Stimulated activated CD8-positive, alpha-beta memory T cell treated with anti-CD3 and anti-CD28 coated beads, Interleukin-7, amount 100 ng/mL, for 1 hour (primary cell): ENCODE measurements at places on chromosomes 2 and 18.

GRCh38 chr2:219684721-219685689 lies 57.6 kb downstream of the SLC4A3 start:
- DNase-seq, result no peak

- no peak for DNase-seq
Observed at GRCh38 chr2:26086155-26086637, 52.3 kb downstream of the RAB10 start.

DNA sequence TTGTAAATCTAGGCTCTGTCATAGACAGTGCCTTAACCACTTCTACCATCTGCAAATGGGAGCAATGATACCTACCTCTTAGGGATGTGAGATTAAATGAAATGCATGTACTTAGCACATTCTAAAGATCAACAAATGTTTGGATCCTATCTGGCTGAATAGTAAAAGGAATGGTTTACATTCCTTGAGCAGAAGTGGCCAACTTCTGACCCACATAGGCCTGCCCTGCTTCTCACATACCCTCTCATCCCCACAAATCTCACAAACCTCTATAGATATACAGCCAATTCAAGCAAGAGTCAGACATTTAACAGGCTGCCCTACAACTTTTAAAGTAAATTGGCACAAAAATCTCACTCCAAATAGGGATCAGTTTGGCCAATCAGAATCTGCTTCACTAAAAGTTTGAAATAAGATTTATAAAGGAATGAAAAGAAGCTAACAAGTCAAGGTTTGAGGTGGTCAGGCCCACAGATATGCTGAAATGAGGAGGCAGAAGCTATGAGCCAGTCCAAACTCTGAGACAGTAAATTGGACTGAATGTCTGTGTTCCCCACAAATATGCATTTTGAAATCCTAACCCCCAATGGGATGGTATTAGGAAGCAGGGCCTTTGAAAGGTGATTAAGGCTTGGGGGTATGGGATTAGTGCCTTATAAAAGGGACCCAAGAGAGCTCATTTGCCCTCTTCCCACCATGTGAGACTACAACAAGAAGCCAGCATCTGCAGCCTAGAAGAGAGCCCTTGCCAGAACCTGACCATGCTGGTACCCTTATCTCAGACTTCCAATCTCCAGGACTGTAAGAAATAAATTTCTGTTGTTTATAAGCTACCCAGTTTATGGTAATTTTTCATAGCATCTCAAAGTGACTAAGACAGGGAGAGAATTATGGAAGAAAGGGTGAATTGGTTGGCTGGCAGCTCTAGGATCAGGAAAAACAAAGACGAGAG lies 227.8 kb upstream of the RBMS1 start:
- no peak for DNase-seq

DNA sequence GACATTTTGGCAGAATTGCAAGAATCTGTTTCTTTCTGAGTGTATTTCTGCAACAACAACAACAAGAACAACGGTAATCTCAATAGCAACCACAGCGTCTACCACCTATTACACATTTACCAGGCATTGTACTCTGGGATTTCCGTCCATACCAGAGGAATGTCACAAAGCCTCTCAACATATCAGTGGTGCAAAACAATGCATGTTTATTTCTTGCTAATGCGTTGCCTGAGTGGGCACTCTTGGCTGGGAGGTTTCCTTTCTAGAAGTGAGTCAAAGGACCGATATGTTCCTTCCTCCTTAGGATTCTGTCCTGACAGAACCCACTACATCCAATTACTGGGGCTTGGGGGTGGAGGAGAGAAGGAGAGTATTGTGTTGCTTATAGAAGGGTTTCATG lies 585.6 kb downstream of the TSN start:
- no peak for DNase-seq

DNA sequence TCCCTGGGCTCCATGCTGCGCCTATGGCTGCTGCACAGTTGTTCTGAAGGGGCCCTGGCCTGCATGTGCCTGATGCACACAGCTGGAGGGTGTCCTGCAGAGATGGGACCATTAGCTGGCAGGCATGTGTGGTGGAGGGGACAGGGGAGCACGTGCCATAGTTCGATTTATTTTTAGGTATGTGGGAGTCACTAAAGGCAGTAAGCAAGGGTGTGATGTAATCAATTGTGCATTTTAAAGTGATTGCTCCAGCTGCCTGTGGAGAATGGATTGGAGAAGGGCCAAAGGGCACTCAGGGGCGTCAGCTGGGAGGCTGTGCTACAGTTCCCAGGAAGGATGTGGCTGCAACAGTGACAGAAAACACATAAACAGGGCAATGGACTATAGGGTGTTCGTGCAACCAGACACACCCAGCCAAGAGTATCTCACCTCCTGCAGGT lies 205.1 kb downstream of the ARL4C start:
- DNase-seq, result no peak

DNA sequence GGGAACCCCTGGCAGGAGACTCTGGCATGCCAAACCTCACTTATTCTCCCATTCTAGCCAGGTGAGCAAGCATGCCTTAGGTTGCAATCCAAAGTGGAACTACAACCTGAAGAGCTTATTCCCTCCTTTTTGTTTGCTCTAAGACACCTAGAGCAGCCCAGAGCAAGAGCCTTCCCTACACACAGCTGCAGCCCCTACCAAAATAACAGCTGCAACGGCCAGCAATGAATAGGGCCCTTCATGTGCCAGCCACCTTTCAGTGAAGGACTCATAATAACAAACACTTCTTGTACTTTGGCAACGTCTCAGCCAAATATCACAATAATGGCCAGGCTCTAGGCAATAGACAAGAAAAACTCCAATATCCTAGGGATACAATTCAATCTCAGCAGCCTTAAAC lies 178.7 kb downstream of the ALK start:
- no peak for DNase-seq

DNA sequence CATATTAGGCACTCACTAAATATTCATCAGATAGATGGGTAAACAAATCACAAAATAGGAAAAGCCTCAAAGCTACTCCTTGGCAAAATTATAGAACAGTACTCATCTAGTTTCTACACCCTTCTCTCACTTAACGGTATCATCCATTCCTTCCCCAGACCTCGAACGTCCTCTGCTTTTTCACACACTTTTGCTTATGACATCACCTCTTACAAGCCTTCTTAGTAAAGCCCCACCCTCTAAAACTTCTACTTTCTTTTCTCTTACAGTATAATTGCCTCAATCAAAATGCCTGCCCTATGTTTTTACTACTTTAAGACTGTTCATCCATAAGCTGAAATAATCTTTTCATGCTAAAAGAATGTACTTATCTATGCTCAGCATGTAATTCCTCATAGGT lies 8.1 kb downstream of the CHN1 start:
- DNase-seq, result no peak

- DNase-seq, result no peak
Observed at GRCh38 chr18:13428319-13428718, 209.8 kb downstream of the LDLRAD4 start.

DNA sequence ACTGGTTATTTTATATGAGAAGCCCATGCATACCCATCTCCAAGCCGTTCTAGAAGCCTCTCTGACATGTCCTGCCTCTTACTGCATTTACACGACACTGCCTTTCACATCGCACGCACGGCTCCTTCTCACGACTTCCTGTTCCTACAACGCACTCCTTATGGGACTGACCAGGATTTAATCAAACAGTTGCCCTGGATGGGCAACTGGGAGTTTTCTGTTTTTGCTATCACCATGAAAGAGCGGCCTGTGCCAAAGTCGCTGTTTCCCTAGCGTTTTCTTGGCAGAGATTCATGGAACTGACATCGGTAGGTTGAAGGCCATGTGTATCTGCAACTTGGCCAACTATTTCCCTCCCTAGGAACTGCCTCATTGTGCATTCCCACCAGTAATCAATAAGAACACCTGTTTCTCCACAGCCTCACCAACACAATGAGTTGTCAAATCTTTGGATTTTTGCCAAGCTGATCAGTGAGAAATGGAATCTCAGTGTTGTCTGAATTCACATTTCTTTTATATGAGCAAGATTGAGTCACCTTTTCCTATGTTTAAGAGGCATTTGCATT lies 97.2 kb upstream of the OTOS start:
- DNase-seq, result no peak

GRCh38 chr18:56460581-56460980 lies 177.8 kb downstream of the TXNL1 start:
- no peak for DNase-seq

- no peak for DNase-seq
Observed at GRCh38 chr18:9474108-9474982, 968 bp upstream of the RALBP1 start.

GRCh38 chr2:43139501-43139900 lies 86.9 kb downstream of the ZFP36L2 start:
- no peak for DNase-seq

- no peak for DNase-seq
Observed at GRCh38 chr2:26411419-26411818, 9.7 kb downstream of the DRC1 start.

GRCh38 chr2:128505575-128506526 lies 187.2 kb upstream of the HS6ST1 start:
- no peak for DNase-seq

DNA sequence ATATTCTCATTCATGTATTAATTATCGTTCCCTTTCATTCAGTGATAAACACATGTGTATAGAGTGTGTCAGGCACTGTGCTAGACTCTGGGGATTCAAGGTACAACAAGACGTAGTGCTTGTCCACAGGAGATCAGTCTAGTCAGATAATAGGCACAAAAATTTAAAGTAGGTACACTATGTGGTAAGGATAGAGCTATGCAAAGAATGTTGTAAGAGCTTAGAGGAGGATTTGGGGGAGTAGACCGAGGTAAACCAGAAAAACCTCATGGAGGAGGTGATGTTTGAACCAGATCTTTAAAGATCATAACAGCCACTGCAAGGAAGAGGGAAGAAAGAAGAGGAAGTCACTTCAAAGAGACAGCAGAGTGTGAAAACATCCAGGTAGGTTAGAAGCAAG lies 256.9 kb upstream of the DDX18 start:
- DNase-seq, result no peak

DNA sequence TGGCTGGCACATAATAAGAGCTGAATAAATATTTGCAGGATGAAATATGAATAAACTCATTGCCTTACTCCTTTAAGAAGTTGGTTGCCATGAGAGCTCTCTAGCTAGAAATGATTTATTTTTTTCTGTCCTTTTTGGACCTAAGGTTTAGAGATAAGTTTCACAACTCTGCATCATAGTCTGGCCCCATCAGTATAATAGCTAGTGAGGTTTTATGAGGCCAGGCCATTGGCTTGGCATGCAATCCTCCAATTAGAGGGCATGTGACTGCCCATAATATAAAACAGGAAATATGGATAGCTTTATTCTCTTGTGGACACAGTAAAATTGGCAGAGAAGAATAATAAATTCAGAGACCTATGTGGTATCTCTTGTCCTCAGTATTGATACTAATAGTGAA lies 26.2 kb upstream of the INSIG2 start:
- no peak for DNase-seq

DNA sequence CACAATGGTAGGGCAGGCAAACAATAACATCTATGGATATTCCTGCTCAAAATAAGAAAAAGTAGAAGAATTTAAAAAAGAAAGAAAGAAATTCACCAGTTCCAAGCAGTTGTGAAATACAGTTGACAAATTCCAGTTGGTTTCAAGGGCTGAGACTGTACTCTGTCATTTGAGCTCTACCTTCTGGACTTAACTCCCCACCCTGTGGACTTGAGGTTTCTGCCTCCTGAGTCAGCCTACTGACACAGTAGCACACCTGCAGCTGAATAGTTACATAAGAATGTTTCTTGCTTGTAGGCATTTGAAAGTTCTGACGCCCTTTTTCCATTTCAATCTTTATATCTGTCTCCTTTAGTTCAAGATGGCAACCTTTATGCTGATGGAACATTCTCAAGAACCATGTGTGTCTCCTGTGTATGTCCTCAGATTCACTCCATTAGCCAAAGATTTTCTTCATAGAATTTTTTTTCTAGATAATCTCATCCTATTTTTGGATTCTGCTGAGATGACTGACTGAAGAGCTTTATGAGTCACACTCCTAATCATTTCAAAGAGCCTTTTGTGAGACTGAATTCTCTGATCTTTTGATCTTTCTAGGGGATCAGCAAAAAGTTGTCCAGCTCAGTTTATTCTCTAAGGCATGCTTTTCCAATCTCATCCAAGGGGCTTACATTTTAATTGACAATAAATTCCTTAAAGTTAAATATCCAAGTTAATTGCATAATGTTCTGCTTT lies 19.1 kb downstream of the NETO1 start:
- no peak for DNase-seq

GRCh38 chr2:174510583-174511189 lies 23.9 kb upstream of the GPR155 start:
- no peak for DNase-seq

DNA sequence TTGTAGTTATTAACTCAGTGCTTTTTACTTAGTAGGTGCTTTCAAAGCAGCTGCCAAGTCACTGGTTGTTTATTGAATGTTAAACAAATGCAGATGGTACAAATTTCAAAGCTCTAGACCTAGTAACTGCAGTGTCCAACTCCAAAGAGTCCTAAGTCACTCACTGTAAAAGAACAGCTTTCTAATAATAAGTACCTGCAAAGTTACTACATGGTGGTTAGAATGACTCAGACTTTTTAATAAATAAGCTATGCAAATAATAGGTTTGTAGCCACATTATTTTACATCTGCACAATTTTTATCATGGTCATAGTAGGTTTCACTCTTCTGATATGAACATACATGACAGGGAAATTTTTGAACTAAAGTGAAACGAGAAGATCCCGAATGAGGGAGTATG lies 1620.4 kb upstream of the CELF4 start:
- DNase-seq, result no peak

DNA sequence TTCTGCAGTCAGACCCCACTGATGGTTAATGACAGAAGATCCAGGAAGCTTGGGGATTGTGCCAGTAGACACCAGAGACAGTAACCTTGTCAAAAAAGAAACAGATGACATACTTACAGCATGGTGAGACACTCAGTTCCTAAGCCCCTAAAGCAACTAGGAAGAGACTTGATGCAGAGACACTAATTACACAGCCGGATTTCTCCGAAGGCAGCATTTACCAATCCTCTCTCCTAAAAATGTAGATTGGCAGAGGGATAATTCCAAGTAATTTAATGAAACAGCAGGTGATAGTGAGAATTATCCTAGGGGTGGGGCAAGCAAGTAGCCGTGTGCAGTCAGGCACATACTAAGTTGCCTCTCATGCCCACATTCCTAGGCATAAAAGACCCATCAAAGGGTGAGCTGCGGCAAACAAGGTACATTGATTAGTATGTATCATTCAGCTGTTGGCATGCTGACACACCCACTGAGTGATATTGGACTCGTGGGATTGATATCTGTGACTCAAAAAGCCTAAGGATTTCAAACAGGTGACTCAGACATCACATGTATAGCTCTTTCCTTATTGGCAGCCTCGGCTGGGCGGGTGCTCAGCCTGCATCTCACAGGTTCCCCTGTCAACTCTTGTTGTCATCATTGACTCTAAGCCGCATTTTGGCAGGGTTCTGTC lies 296.7 kb upstream of the ATP5MC3 start:
- DNase-seq, result no peak

GRCh38 chr2:213238753-213239495 lies 45.3 kb upstream of the SPAG16 start:
- no peak for DNase-seq

DNA sequence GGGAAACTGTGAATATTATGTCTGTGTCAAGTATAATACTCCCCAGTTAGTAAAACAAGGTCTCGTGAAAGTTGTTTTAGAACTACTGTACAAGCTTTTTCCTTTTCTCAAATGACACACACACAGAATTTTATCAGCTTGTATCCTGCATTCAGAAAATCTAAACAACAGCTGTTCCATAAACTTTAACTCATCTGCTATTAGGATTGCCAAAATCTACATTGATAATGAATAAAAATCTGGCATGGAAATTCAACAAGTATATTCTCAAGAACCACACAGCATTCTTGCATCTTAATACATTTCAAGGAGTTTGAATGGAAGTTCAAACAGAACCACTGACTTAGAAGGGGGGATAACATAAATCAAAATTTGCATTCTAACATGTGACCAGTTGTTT lies 151.2 kb downstream of the SLC39A10 start:
- DNase-seq, result no peak
